Stimulated activated CD8-positive, alpha-beta memory T cell treated with anti-CD3 and anti-CD28 coated beads, Interleukin-4, amount 100 ng/mL, for 1 hour (primary cell): ENCODE measurements at places on chromosomes 5 and 9.

DNA sequence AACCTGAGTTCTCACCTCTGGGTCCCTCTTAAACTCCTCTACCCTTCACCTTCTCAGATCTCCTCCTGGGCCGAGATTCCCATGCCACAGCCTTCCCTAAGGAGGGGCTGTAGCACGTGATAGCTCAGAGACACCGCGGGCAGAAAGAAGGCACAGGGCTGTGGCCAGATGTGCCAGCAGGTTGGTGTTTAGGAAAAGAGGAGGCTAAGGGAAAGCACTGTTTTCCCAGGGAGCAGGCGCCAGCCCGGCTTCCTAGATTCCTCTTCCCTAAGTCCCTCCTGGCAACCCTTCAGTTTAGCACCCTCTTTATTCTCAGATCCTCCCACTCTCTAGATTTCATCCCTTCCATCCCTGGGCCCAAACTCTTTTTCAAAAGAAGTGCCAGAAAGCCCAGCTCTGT is 59.4 kb upstream of the CCNG1 start:
- no peak for DNase-seq

GRCh38 chr9:5178126-5178805 is 7.2 kb downstream of the INSL6 start:
- DNase-seq = no peak

DNA sequence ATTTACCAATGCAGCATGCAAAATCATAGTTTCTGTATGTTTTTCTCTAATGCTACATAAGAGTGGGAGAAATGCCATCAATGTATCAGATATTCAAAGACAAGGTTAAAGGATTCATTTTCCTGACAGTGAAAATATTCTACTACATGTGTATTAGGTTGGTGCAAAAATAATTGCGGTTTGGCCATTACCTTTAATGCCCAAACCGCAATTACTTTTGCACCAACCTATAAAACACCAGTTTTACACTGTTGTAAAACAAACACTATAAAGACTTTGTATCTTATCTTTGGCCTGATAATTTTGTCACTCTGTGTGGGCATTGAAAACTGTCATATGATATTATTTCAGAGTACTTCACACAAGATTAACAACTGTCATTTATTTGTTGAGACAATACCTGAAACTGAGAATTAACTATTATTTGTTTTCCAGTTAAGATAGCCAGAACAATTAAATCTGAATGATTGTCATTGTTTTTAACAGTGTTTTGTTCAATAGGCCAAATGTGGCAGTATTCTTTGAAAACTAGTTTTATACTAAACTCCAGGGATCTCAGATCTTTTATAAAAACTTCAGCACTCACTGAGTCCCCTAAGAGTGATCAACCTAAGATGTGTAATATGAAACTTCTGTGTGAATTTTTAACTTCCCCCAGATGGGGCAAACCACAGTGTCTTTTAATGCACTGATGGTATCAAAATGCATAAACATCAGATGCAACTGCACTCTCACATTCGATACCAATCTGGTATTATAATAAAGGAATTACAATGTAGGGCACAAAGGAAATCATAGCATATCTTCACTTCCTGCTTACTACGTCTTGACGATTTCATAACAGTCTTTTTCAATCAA is 53.8 kb upstream of the FBN2 start:
- DNase-seq = no peak

- no peak for DNase-seq
Observed at GRCh38 chr5:73831066-73831465, 205.1 kb downstream of the ARHGEF28 start.

DNA sequence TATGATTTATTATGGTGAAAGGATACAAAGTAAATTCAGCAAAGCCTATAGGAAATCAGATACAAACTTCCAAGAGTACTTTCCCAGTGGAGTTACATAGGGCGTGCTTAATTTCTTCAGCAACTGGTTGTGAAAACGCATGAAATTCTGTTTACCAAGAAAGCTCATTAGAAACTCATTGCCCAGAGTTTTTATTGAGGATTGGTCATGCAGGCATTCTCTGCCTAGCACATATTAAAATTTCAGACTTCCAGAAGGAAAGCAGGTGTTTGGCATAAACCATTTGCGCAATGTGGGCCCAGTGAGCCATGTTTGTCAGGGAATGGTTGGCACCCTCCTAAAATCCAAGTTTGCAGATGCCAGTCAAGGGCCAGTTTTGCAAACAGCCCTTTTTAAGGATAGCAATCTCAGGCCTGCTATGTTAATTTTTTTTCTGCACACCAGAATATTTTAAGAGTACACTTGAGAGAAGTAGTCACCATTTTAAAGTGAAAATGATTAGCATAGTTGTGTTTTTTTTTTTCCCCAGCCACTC is 311.1 kb upstream of the CHD1 start:
- no peak for DNase-seq

GRCh38 chr9:87968155-87968554 is 6.2 kb downstream of the CDK20 start:
- DNase-seq = no peak

GRCh38 chr5:55324815-55325418 is 17.1 kb downstream of the MTREX start:
- no peak for DNase-seq

DNA sequence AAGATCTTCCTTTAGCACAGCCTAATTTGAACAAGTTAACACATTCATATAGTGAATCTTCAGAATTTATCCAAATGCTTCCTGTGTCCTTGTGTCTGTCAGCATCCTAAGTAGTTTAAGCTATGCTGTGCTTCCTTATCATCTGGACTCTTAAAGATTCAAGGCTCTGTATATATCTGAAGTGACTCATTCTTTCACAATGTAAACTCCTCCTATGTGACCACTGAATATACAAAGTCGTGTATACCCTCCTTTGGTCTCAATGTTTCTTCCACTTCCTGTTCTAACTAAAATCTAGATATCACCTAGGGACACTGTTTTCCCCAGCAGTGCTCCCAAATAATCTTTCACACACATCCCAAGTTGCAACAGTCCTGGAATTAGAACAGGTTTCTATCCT is 935.7 kb upstream of the NUDT12 start:
- DNase-seq = no peak

DNA sequence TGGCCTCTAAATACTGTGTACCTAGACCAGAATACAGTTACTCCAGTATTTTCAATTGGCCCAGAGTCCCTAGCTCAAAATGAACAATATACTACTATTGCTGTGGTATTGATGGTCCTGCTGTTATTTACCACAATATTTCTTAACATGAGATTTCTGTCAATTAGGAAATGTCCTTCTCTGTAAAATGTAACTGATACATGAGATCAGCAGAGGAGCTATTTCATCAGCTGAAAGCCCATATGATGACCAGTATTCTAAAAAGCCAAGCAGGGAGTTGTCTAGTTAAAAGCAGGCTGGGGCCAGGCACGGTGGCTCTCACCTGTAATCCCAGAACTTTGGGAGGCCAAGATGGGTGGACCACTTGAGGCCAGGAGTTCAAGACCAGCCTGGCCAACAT is 187.7 kb upstream of the PTGER4 start:
- DNase-seq = no peak

DNA sequence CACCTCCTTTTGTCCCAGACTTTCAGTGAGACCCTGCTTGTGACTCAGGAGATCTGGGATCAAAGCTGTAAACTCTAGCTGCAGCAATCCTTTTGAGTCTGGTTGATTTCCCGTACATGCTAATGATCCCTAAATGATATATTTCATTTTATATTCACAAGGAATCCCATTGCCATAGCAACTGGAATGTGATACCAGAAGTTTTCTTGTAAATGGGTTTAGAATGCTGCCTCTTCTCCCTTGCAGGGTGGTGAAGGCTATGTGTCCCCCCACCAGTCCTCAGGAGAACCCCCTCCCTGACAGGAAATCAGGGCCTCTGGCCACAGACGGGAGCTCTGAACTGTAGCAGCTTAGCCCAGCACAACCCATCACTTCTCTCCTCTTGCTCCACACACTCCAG is 215.0 kb downstream of the FSTL4 start:
- no peak for DNase-seq

DNA sequence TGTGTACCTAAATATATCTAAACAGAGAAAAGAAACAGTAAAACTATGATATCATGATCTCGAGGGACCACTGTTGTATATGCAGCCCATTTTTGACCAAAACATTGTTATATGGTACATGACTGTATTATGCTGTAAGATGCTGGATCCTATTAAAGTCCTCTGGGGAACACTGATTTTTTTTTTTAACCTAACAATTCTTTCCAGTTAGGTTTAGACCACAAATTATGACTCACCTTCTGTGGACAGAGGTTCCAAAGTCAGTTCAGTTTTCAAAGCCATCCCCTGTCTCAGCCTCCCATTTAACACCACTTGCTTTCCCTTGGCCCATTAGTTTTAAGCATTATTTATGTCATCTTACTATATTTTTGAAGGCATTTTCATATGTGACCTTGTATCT is 27.1 kb downstream of the TRMO start:
- DNase-seq = no peak

- DNase-seq = no peak
Observed at GRCh38 chr9:8613346-8613825, 813.8 kb upstream of the DMAC1 start.

GRCh38 chr5:100479079-100479688 is 56.0 kb upstream of the FAM174A start:
- DNase-seq = no peak

DNA sequence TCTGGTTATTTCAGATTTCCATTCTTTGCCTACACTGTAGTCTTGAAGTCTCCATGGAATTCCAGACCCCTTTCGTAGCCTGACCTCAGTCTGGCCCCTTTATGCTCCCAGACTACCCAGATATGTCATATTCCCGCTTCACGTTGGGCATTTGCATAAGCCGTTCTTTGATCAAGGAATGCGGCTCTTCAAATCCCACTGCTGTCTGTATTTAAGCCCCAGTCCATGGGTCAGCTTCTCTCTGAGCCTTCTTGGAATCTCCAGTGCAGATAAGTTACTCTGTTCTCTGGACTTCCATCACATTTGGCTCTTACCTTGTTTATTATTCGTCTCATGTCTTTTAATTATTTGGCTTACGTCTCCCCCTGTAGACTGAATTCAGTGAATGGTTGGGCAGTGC is 97.4 kb downstream of the PARP8 start:
- no peak for DNase-seq

GRCh38 chr5:127280491-127281220 is 9.9 kb upstream of the MEGF10 start:
- no peak for DNase-seq

DNA sequence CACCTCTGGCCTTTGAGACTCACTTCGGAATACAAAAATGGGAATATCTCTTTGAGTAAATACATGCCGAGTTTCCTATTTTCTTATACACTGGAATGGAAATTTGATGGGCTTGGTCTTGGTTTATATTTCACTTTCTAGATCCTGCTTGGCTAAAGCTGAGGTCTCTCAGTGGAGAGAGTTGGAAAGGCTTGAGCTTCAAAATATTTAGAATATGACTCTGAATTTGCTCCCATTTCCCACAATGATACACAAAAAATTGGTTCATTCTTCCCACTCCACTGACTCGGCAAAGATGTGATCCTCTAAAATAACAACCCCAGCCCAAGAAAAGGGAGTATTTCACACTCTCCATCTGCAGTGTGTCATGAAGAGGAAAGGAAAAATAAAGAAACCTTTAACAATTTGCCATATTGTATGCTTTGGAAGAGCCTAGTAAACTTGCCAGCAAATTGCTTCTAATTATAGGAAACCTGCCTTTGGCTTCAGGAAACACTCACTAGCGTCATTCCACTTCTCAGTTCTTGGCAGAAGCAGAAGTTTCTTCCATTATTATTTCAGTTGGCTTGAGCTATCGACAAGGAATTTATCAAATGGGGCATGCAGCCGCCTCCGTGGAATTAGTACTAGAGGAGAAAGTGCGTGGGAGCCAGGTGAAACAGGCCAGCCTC is 302.9 kb downstream of the NSG2 start:
- DNase-seq = no peak

GRCh38 chr5:167872791-167873190 is 418.7 kb upstream of the WWC1 start:
- DNase-seq = no peak

DNA sequence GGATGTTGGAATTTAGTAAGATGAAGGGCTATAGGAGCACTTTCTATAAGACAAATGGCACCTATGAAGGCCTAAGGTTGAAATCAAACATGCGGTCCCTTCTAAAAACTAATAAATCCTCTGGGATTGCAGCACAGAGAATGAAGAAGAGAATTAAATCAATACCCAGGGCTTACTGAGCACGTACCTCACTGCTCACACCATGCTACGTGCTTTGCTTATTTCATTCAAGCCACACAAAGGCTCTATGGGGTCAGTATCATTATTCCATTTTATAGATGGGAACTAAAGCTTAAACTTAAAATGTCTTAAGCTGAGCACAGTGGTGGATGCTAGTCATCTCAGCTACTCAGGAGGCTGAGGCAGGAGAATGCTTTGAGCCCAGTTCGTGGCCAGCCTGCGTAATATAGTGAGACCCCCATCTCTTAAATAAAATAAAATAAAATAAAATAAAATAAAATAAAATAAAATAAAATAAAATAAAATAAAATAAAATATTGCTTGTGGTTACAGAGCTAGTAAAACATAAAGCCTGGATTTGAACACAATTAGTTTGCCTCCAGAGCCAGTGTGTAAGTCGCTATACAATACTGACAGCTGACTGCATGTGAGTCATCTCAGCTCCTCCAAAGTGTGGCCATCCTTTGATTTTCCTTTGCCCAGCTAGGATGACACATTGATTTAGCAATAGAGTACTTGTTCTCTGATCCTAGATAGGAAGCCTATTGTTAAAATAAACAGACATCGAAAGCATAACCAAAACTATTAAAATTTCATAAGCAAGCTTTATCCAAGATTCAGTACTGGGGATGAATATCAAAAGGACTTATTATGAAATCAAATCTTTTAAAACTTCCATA is 20.9 kb upstream of the DPYSL3 start:
- DNase-seq = no peak
